ENCODE measurements at places on chromosomes 1 and 21.

GRCh38 chr1:38677311-38677710, 182.3 kb downstream of the RRAGC start:
- DNase-seq = no peak

GRCh38 chr1:34199927-34200326, 23.2 kb downstream of the C1orf94 start:
- no peak for DNase-seq

GRCh38 chr1:117209094-117209493, 1.6 kb downstream of the VTCN1 start:
- DNase-seq = no peak

GRCh38 chr1:111886741-111887140, 102.7 kb downstream of the KCND3 start:
- DNase-seq = no peak

- peak; percentile 71 for DNase-seq
These were observed 54.7 kb downstream of the MEF2D start for GRCh38 chr1:156445789-156446263.

- DNase-seq = no peak
These were observed 310.1 kb downstream of the BRINP2 start for GRCh38 chr1:177480741-177481305.

DNA sequence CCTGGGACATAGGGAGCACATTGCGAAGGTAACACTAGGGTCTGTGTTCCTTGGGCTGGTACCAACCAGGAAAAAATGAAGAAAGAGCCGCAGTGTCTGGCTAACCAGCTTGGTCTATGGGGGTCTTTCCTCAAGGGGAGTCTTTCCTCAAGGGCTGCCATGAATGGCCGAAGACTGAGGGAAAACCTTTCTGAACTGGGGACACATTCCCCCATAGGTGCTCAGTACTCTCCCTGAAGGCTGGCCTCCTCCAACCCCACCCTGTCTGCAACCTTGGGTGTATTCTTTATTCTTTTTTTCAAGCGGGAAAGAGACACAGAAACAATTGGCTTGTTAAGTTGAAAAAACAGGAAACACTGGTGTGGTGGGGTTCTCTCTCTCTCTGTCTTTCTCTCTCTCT, 200.5 kb downstream of the BACH1 start:
- DNase-seq = no peak

DNA sequence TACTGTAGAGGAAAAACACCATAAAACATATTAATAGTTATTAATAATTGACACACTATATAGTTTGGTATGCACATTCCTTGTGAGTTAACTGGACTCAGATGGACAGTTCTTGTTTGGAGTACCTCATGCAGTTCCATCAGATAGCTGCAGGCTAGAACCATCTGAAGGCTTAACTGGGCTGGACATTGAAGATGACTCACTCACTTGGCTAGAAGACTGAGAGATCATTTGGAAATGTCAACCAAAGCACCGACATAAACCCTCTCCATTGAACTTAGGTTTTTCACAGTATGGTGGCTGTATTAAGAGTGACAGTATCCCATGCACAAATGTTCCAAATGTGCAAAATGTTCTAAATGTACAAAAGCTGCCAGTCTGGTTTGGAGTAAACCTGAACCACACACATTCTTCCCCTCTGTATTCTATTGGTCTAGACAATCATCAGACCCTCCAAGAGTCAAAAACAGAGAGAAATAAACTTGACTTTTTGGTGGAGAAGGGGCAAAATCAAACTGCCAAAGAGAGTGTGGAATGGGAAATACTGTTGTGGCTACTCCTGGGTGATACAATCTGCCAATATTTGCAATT, 708.4 kb downstream of the KCNT2 start:
- DNase-seq = no peak
